ENCODE measurements at places on chromosomes 1 and 21.

DNA sequence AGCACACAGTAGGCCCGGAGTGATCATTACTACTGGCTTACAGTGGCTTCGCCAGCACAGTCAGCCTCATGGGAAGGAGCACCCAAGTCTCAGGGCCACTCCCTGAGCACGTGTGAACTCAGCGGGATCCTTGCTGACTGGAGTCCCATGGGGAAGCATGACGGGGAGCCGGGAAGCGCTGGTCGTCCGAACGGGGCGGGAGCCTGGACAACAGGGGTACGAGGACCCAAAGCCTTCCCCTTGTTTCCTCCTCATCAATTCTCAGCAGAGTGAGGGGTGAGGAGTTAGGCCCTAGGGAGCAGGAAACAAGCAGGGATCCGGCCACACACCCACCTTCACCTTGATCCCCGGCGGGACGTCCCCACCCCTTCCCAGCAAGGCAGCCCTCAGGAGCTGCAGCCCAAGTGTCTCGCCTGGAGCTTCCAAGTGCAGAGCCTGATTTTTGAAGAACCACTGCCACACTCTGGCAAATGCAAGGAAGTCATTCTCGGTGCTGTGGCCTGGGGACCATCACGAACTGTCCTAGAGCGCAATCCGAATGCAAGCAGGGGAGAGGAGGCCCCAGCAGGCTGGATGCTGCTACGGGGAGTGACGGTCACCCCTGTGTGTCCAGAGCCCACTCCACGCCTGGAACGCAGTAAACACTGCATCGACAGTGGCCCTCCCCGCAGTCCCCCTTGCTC lies 35.5 kb downstream of the TOMM20 start:
- DNase-seq, result peak; percentile 80

DNA sequence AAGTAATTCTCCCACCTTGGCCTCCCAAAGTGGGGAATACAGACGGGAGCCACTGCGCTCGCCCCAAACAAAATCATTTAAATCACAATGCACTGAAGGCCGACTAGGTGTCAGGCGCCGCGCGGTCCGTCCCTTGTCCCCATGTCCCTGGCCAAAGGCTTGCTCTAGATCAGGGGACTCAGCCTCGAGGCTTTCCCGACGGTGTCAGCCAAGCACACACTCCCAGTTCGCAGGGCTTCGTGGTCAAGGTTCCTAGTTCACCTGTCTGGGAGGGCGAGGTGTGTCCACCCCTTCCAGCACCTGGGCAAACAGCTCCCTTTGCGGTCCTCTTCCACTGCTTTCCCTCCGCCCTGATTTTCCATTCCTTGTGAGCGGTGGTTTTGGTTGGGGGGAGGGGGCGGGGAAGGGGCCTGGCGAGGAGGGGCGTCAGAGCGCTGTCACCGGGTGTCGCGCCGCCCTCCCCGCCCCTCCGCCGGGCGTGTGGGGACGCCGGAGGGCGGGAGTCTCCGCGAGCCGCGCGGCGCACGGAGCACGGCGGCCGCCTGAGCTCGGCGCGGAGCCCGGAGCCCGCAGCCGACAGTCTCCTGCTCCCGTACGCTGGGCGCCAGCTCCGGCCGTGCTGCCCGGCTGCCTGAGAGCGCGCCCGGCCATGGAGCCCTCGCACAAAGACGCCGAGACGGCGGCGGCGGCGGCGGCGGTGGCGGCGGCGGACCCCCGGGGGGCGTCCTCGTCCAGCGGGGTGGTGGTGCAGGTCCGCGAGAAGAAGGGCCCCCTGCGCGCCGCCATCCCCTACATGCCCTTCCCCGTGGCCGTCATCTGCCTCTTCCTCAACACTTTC lies at the start of gene STUM:
Gene STUM, plus strand, starts transcription at position 509 of the 838 bp plus-strand sequence. Its CDS starts 141 bp downstream, at position 650.
- DNase-seq, result no peak

DNA sequence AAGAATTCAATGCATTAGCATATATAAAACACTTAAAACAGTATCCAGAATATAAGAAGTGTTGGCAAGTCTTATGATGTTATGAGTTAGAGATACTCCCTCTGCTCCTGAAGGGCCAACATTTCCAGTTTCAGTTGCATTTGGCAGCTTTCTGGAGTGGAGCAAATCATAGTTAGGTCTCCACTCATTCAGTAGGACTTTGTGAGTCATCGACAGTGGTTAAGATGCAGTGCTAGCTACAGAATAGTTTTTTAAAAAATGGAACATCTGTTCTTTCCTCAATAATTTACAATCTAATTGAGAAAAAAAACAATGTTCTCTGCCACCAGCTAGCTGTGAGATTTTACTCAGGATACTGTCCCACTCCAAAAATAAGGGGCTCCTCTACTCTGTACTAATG lies 389.1 kb downstream of the HLX start:
- no peak for DNase-seq

- no peak for DNase-seq
Measured at GRCh38 chr1:161497961-161498360, 7.3 kb upstream of the FCGR2A start.

DNA sequence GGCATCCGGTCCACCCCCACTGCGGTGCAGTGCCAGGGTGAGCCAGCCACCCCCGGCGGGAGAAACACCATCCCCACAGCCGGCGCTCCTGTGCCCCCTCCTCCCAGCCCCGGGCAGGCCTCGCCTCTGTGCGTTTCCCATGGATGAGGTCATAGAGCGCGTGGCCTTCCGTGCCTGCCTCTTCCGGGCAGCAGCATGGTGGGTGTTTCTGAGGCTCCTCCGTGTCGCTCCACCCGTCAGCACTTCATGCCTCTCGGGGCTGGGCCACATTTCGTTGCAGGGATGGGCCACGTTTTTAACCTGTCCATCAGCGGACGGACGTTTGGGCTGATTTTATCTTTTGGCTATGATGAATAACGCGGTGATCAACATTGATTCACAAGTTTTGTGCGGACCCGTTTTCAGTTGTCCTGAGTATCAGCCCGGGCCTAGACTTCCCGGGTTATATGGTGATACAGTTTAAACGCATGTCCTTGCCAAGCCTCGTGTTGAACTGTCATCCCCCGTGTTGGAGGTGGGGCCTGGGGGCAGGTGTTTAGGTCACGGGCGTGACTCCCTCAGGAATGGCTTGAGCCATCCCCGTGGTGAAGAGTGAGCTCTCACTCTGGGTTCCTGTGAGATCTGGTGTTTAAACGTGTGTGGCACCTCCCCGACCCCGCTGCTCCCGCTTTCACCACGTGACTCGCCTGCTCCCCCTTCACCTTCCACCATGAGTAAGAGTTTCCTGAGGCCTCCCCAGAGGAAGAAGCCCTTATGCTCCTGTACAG lies 64.8 kb downstream of the SLX9 start:
- DNase-seq, result no peak

GRCh38 chr1:192805832-192806323 lies 3.0 kb upstream of the RGS2 start:
- DNase-seq, result no peak

DNA sequence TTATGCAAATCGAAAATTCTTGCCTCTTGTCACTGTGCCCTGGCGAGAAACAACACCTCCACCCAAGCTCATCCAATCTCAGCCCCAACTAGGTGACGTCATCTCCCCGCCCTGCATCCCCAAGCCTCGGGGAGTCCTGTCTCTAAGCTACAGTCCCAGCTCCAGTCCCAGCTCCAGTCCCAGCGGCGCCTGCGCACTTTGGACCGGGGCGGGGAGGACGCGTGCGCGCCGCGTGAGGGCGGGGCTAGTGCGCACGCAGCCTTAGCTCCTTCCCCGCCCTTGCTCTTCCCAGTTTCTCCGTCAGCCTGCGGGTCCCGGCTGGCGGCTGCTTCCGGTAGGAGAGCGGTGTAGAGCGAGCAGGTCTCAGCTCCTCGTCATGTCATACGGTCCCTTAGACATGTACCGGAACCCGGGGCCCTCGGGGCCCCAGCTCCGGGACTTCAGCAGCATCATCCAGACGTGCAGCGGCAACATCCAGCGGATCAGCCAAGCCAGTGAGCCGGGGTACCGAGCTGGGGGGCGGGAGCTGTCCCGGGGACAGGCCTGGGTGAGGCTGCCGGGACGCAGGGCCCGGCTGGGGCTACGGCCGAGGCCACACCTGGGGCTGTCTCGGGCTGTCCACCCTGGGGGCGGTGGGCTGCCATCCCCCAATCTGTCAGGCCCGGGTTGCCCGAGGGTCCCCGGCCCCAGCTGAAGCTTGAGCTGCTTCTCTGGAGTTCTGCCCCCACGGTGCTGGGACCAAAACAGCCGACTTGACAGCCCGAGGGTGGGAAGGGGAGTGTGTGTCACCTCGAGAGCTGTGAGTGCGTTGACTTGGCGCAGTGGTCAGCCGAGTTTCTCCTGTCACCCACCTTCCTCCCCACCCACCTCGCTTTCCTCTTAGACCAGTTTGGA lies at the start of gene STX12:
Gene STX12, plus strand, starts transcription at position 288 of the 894 bp plus-strand sequence. Its CDS starts 89 bp downstream, at position 377.
- peak; percentile 99 for DNase-seq

- no peak for DNase-seq
Measured at GRCh38 chr1:151710187-151710840, 6.3 kb downstream of the CELF3 start.

DNA sequence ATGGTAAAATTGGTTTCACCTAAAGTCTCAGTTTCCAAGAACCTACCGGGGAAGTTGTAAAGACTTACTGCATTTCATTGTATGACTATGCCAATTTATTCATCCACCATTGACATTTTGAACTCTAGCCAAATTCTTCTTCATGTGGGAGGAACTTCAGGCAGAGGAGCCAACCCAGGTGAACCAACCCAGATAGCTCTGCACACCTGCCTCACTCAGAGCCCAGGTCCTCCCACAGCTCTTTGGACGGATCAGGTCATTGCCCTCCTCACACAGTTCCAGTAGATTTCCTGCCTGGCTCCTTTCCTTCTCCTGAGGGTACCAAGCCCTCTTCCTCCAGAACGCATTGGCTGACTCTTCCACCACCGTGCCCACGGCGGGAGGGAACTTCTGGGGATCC lies 121.7 kb downstream of the DTL start:
- no peak for DNase-seq

- DNase-seq, result no peak
Measured at GRCh38 chr1:246104927-246105326, 402.2 kb downstream of the SMYD3 start.

DNA sequence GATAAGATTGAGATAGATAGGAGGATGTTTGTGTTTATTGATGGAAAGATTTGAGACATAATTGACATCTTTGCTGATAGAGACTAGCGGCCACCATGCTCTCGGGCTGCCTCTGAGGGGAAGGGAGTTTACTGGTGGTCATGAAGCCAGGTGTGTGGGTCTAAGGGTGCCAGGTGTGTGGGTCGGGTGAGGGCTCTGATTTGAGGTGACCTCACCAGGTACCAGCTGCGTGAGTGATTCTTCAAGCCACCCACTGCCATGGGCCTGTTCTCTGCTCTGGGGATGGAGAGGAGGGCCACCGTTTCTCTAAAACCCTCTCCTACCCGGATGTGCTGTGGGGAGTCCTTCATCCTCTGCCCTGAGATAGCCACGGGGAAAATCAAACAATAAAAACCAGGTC lies 3.2 kb downstream of the UBASH3A start:
- no peak for DNase-seq

GRCh38 chr1:17588048-17588871 lies 48.8 kb downstream of the ARHGEF10L start:
- DNase-seq, result no peak

DNA sequence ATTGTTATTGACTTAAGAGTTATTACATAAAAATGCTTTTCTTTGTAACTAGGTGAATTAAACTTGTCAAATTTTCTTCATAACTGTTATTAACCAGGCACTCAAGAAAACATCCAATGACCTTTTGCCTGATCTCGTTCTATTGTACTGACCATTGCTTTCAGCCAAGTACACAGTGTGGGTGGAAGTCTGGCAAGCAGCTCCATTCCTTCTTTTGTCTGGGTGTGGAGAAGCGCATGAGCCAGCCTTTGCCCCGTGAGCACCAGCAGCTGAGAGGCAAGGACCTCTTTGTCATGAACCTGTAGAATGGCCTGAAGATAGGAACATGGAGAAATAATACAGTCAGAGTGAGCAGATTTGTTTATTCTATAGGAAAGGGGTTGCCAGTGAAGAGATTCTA lies 57.5 kb downstream of the IARS2 start:
- DNase-seq, result no peak

DNA sequence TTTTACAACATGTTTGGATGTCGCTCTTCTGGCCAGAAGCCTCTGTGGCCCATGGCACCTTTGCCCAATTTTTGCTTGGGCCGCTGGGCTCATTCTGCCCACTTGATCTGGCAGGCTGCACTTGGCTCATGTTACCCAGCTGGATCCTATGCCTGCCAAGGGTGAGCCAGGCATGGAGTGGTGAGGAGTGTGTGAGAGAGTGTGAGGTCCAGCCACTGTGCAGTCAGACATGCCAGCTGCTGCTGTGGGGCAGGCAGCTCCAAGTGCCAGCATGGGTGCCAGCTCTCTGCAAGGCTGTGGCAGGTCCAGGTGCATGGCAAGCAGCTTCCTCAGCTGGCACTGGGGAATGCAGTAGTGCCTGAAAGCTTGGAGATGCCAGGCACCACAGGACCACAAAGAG lies 71.0 kb downstream of the EBNA1BP2 start:
- DNase-seq, result no peak

- DNase-seq, result no peak
Measured at GRCh38 chr1:21670059-21670881, 1.1 kb upstream of the RAP1GAP start.

GRCh38 chr1:20329793-20330542 lies 39.3 kb downstream of the VWA5B1 start:
- no peak for DNase-seq

- DNase-seq, result no peak
Measured at GRCh38 chr21:41917531-41917930, 36.3 kb downstream of the C2CD2 start.

DNA sequence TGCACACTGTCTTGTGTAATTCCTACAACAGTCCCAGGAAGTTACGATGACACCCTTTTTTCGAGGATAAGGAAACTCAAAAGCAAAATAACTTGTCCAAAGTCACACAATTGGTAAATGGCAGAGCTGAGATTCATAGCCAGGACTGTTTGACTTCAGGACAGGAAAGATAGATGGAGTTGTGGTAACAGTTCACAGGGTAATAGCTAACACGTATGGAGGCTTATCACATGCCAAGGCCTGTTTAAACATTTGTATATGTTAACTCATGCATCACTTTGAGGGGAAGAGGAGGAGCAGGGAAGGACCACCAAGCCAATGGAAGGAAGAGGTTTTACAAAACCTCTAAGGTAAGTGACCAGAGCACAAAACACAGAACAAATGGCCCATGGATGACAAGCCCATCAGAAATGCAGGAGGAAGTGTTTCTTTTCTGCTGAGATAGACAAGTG lies 2.8 kb downstream of the DHCR24 start:
- DNase-seq, result no peak

DNA sequence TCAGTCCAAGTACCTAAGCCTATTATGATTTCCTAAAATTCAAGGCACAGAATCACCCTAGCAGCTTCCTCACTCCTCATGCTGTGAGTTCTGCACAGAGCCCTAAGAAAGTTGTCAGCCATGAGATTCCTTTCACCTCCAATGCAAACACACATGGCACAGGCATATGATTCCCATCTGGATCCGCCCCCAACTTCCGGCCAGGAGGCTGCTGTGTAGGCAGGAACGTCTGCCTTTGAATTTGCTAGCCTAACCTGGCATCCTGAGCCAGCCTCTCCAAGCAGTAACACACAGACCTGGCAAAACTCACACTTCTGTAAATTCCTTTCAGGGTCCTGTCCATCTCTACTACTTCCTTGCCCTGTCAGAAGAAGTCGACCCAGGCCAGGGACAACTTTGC lies 521.1 kb upstream of the BEND5 start:
- no peak for DNase-seq

- no peak for DNase-seq
Measured at GRCh38 chr1:198656500-198656932, 17.7 kb downstream of the PTPRC start.

- DNase-seq, result no peak
Measured at GRCh38 chr1:147902253-147902845, at the start of gene GJA8. Gene GJA8 (plus strand): TSS chr1:147902795. CDS start chr1:147907956, 5,161 bp downstream.
